AG10803 (cell line): ENCODE measurements at places on chromosomes 16 and 17.

DNA sequence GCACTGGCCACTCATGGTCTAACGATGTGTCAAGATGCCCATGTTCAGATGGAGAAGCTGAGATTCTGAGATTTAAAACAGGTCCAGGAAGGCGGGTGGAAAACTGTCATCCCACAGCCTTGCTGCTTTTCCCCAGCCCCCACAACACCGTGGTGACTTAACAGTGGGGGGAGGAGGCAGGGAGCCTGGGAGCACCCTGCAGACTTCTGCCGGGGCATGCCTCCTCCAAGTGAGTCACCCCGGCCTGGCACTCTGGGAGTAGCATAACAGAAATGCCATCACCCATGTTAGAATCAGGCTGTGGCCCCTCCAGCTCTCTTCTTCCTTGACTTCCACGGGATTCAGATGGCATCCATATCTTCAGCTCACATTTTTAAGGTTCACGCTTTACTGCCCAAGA, 164.8 kb downstream of the CBLN1 start:
- DNase-seq: no peak

DNA sequence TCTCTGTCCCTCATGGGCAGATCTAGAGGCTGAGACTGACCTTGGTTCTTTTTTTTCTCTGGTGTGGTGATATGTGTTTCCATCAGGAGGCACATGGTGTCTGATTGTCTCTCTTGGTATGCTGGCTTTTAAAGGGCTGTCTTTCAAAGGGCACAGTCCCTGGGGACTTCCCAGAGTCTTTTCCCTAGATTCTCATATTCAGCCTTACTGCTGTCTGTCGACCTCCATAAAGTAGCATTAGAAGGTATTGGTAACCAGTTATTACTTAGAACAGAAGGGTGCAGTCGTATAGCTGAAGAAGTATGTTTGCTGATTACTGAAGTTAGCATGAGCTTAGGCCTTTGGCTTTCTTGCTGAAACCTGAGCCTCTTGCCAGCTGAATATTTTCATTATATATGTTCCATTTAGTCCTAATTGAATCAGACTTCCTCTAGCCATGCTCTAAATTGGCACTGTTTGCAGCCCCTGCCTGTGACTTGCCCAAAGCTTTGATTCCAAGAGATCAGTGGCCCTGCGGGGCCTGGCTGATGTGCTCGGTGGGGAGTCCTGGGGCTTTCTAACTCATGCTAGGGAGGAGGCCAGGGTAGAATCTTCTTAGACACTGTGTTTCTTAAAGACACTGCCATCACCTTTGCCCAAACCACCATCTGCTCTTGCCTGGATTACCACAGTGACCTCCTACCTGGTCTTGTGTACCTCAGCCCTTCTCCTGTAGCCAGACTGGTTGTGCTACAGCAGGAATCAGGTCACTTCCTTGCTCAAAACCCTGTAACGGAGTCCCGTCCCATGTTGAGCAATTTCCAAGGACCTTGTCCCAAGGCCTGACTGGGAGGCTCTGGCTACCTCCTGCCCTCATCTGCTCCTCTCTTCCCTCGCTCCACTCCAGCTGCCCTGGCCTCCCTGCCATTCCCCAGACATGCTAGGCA, 71.5 kb downstream of the WWP2 start:
- peak; percentile 17 for DNase-seq

- no peak for DNase-seq
Measured at GRCh38 chr16:21643785-21644184, 8.6 kb downstream of the IGSF6 start.

GRCh38 chr17:62110923-62111484, 45.9 kb upstream of the MED13 start:
- DNase-seq: no peak

- no peak for DNase-seq
Measured at GRCh38 chr17:67515490-67516083, 138.5 kb downstream of the PITPNC1 start.
